ENCODE measurements at places on chromosomes 7 and 10.

DNA sequence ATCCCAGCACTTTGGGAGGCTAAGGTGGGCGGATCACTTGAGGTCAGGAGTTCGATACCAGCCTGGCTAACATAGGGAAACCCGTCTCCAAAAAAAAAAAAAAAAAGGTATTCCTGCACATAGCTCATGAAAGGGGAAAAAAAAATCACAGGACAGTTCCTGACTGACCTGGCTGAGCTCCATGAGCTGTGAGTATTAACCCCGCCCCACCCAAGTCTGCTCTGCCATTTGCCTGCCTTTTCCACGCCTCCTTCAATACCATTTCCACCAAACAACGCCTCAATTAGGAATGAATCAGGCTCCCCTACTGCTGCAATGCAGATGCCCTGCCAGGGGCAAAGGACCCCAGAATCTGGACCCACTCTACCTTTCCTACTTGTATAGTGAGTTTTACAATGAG is 55.0 kb downstream of the PDIA4 start:
- no peak for DNase-seq

DNA sequence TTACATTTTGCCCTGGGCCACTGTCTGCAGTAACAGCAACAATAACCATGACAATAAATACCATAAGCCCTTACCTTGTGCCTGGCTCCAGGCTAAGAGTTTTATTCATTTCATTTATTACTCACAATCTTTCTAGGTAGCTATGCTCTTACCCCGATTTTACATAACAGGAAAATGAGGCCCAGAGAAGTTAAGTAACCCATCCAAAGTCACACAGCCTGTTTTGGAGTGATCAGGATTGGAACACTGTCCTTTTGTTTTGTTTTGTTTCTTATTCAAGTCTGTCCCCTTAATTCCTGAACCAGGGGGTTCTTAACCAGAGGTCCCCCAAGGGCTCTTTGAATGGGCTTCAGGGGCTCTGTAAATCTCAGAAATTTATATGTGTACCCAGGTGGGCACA is 4.2 kb upstream of the LBX1 start:
- no peak for DNase-seq

- no peak for DNase-seq
These were observed 1.3 kb downstream of the ELN start for GRCh38 chr7:74029089-74029785.

DNA sequence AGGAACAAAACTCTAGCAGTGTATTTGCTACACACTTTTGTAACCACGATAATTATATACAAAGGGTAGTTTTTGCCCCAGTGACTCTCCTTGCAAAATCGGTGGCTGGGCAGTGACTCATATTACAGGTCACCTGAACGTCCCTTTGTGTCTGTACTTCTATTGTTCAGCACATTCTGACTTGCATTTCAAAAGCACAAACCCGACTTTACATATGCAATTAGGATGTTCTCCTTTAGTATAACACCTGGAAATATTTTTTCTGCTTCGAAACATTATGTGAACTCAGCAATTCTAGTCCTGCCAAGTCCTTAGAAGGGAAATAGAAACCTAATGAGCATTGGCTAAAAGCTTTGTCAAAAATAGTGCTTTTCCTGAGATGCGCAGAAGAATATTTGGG is 6.0 kb downstream of the PRR15 start:
- DNase-seq = no peak

DNA sequence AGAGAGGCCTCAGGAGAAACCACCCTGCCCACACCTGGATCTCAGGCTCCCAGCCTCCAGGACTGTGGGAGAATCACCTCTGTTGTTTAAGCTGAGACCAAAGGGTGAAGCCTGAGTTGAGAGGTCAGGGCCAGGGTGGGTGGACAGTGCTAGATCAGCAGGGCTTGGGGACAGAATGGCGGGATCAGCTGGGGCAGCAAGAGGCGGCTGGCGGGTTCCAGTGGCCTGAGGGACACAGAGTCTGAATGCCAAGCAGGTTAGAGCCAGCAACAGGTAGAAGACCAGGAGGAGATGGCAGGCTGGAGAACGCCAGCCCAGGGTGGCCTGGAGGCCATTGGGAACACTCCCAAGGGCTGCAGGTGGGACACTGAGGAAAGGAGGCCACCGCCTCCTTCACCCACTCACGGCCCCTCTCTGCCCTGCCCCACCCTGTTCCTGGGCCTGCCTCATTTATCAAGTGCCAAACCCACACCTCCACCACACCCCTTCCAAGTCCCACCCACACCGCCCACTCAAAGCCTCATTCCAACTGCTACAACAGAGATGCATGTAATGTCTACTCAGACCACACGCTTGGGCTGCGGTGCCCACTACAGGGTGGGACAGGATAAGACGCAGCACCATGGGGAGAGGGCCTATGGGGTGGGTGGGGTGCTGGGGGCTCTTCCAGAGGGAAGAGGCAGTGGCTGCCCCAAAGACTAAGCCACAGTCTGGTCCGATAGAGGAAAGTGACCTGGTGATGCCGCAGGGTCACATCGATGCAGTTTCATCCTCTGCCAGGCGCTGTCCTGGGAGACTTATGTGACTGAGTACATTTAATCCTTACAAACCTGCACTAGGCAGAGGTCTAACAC is 173.9 kb downstream of the TNS3 start:
- DNase-seq = no peak

DNA sequence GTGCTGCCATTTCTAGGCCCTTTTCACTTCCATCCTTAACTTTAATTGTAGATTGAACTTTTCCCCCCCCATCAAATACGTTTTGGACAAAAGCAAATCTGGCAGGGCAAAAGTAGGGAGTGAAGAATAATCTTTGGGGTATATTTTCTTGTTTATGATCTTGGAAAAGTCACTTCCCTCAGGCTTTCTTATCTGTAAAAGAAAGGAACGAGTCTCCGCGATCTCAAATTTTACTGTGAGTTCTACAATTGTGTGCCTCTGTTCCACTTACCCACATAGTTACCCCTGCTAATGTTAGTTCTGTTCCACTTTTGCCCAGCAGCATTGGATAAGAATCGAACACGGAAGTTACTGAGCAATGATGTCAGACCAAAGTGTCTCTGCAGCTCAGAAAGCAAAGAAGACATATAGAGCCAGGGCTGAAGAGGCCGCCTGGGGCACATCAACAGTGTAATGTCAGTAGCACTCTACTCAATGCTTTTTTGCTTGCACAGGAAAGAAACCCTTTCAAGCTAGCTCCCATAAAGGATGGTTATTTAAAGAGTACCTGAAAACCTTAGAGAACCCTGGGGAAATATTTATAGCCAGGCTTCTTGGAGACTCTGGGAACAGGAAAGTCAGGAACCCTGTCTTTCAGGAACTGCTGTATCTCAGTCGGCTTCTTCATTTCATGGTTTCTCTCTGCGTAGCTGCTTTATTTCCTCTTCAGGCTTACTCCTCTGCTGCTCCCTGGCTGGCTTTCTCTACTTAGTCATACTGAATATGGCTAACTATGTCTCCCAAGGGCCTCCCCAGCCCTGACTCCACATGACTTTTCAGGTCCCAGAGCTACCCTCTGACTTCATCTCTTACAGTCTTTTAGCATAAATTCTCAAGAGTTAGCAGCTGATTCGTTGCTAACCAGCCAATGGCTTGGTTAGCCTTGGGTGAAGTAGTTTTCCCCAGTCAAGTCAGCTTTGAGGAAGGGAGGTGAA is 123.7 kb upstream of the FAM3C start:
- no peak for DNase-seq

DNA sequence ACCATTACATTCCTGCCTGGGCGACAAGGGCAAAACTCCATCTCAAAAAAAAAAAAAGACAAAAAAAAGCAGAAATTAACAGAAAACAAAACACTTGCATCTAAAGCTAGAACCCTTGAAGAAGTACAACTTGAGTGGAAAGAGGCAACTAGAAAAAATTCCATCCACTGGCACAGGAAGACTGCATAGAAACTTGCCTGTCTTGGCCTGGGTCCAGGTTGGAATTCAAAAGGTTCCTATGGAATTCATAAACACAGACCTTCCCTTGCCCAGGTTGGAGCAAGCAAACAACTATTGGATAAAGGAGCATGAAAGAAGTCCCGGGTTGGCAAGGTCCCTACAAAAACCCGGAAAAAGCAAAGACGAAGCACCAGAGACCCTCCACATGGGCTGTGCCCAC is 69.8 kb downstream of the CCDC71L start:
- no peak for DNase-seq
